ENCODE measurements at places on chromosomes 3 and 15. TPM values are rescaled to one million over a fixed set of nuclear protein-coding genes. Genes with fewer than 3 reads are reported as not detected.

GRCh38 chr3:28935146-28935545 is 345.7 kb upstream of the RBMS3 start:
- no peak for DNase-seq

DNA sequence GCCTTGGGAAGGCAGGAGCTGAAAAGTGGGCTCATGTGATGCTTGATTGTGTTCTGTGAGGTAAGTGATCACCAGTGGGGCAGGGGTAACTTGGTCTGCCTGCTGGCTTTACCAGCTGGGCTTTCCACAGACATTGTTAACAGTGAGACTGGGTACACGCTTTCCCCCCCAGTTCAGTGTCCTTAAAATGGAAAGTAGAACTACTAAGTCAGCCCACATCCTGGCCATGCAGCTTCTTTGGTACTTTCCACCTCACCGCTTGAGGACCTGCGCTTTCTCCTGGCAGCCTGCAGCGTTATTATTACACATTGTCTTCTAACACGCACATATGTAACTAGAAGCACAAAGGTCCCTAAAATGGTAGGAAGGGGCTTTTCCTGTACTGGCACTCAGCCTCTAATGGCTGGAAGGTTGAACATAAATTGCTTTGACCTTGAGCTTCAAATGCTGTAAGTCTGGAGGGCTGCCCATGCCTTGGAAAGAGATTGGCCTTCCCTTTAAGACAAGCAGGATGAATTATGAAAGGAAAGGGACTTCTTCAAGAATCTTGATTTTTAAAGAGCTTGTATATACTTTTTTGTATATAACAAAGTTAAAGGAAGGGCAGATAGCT is 216.1 kb upstream of the ROPN1 start:
- DNase-seq = no peak

GRCh38 chr15:26831951-26832350 is 34.9 kb upstream of the GABRA5 start:
- no peak for DNase-seq

GRCh38 chr15:56428821-56429458 is 36.0 kb downstream of the MNS1 start:
- no peak for DNase-seq

DNA sequence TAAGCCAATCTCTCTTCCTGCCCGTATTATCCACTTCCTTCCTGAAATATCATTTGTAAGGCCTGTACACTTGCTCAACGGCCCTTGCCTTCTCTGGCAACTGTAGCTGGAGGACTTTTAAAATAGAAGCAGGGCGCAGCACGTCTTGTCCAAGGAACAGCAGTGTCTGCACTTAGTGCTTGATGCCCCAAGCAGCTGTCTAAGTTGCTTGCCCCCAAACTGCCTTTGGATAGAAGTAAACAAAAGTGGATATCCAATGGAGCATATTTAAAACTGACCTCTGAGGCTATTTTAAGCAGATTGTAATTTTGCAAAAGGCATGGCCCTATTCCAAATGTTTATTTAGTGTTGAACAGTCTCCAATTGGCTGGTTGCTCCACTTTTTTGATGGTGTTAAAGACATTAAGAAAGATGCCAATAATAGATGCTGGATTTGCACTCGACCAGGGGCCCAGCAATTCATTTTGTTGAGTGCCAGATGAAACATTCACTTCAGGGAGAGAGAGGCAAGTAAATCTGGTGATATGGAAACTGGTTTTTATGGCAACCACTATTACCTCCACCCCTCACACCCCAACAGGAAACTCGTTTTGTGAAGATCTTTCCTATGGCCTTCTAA is 526.8 kb upstream of the TBL1XR1 start:
- peak; percentile 82 for DNase-seq

- DNase-seq = no peak
These were observed 91.0 kb downstream of the XRN1 start for GRCh38 chr3:142356818-142357217.

GRCh38 chr3:71966185-71966584 is 181.2 kb upstream of the PROK2 start:
- DNase-seq = no peak

- no peak for DNase-seq
These were observed 7.2 kb upstream of the SOX2 start for GRCh38 chr3:181704421-181705085.

DNA sequence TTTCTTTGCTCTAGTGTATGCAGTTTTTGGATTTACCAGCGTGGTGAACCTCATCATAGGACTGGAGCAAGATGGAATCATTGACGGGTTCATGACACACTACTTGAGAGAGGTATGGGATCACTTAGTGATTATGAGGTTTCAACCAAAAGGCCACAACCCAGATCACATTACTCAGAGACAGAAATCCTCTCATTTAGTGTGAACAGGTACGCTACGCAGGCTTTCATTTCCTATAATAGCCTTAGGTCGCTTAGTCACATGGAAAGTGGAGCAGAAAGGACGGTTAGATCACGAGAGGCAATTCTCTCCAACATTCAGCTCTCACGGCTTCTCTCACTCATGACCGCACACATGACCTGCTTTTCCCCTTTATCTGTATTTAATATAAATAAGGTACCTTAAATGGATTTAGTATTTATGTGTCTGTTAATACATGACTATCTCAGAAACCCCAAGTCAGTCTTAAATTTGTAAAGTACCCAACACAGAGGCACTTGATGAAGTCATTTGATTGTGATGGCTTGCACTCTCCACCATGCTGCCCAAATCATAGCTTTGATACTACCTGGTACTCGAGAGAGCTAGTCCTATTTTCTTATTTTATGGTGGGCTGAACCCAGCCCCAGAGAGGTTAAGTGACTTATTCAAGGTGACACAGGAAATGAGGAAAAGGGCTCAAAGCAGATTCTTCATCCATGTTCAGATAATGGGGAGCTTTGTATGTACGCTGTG is 8.6 kb downstream of the TM6SF1 start:
- no peak for DNase-seq

GRCh38 chr3:143507735-143508580 is 340.3 kb downstream of the SLC9A9 start:
- DNase-seq = no peak

GRCh38 chr3:117084277-117084676 is 374.7 kb downstream of the TUSC7 start:
- no peak for DNase-seq

DNA sequence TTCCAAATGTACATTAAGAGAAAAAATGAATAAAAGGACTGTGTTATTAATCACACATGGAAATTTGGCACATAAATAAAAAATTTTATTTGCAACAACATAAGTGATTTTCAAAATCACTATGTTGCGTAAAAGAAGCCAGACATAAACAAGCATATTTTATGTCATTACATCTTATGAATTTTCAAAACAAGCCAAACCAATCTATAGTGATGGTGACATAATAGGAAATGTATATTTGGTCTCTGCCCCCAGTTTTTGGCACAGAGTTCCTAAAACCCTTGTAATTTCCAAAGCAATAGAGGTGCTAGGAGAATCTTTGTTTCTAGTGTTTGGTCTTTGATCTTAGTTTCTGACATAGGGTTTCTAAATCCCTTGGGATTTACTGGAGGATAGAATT is 543.3 kb downstream of the ZBBX start:
- DNase-seq = no peak

DNA sequence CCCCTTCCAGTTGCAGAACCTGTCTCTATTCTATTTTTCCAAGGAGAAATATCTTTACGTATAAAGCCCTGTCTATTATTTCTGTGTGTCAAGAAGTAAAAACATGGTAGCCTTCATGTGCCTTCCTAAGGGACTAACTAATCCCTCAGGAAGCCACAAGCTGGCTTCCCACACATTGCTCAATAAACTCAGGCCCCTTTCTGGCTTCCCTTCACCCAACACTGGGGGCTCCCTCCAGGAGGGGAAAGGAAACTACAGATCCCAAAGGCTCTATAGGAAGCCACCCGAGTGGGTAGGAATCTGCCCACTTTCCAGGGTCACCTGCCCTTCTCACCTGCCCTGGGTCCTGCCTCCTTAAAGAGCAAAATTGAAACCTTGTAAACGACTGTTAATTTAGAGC is 4.6 kb downstream of the TLE3 start:
- no peak for DNase-seq

GRCh38 chr3:46187341-46187700 is 20.8 kb downstream of the CCR1 start:
- no peak for DNase-seq

GRCh38 chr3:111229301-111229700 is 157.7 kb downstream of the NECTIN3 start:
- no peak for DNase-seq

DNA sequence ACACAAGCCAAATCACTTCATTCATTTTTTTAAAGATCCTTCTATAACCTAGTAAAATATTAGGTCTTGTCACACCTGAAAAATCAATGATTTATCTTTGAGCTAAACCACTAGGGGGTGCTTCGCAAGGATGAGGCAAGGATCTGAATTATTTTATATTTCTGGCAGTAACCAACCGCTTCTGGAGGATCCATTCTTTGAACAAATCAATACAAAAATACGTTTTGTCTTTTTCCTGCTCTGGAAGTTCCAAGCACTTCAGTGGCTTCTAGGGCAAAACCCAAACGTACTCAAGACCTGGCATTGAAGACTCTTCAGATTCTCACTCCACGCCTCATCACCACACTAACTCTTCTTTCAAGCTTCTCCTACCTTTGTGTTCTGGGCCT is 486 bp downstream of the LSG1 start:
- no peak for DNase-seq

DNA sequence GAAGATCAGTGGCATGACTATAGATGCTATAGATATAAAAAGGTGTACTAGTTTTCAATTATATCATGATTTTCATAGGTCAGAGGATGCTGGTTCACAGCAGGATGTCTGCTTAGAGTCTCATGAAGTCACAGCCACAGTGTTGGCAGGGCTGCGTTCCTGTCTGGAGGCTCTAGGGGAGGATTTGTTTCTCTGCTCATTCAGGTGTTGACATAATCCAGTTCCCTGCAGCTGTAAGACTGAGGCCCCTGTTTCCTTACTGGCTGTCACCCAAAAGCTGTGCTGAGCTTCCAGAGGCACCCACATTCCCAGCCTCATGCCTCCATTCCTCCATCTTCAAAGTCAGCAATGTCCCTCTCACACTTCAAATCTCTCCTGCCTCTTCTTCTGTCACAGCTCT is 170.7 kb downstream of the OCA2 start:
- DNase-seq = no peak

DNA sequence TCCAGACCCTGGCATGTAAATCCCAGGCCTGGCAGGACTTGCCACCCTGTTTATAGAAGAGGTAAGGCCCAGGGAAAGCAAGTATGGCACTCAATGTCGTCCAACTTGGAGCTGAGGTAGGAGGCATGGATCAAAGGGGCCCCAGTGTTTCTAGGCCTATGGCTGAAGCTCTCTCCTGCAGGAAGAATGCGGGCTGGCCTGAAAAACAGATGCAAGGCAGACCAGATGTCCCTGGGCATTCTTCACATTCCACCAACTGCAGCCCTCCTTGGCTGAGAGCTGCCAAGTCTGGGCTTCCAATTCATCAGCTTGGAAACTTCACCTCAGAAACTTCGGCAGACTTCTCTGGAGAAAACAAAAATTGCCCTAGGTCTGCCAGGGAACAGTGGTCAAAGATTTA is 22.2 kb downstream of the MESD start:
- no peak for DNase-seq

GRCh38 chr3:10725067-10725466 is 91.0 kb upstream of the SLC6A11 start:
- DNase-seq = no peak

DNA sequence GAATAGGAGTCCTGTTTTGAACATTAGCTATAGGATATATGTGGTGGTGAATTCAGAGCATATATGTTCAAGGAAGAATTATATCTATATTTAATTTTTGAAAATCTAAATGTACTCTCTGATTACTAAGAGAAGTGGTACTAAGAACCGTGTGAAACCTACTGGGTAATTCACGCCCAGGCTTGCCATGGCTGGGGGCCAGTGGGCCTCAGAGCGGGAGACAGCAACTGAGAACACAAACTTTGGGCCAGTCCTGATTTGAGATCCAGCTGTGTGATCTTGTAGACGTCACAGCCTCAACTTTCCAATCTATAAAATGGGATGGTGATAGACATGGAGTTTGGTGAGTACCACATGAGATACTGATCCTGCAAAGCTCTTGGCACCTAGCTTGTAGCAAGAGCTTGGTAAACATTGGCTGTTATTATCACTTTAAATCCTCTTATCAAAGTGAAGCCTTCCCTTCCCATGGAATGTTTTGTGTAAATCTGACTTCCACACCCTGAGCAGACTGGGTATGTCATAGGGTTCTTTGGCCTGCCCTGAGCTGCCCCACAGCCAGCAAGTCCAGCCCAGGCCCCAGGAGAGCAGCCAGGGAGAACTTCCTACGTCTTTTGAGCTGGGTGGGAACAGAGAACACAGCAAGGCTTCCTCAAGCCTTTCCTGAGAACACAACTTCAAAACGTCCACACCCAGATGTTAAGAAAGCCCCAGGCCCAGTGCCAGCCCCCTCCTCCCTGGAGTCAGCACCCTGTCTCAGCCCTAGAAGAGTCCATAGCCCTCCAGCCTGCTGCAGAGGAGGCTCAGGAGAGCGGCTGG is 8.2 kb upstream of the PAQR5 start:
- DNase-seq = peak; percentile 77

DNA sequence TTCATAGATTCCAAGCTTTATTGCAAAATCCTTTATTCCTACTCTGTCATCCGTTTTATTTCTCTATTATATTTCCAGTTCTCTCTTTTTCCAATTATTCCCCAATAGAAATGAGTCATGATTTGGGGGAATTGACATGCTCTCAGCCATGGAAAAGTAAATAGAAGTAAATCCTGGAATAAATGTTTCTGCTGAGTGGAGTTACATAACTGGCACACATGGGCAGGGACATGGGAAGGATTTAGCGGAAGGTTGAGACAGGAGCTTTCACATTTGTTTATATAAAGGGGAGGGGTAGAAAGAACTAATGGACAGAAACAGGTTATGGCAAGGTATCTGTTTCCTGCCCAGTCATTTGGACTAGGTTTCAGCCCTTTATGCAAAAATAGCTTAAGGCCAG is 221.6 kb downstream of the PLOD2 start:
- DNase-seq = no peak

- no peak for DNase-seq
These were observed 240 bp downstream of the CFAP100 start for GRCh38 chr3:126394977-126395321.

DNA sequence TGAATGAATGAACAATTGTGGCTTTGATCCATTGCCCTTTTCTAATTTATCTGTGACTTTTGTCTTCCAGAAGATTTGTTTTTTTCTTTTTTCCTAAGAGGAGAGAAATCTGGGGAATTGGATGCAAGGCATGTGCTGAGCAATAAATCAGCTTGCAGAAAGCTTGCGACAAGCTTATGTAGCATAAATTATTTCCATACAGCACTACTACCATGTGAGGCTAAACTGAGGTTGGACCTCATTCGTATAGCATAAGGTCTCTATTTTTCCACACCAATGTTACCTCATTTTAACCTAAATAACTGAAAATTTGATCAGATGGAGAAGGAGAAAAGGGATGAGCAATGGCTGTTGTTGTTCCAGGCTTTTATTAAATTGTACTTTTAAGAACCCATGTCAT is 455.6 kb downstream of the TUSC7 start:
- no peak for DNase-seq

KLHL40 gene
- polyA plus RNA-seq = 0.26 TPM

EIF2B5 gene
- polyA plus RNA-seq = 24.3 TPM

CALML4 gene
- polyA plus RNA-seq = 29.9 TPM

ZNF620 gene
- 12.3 TPM for polyA plus RNA-seq

SEMA7A gene
- 0.54 TPM for polyA plus RNA-seq

HYAL3 gene
- 0.63 TPM for polyA plus RNA-seq

ECE2 gene
- not detected for polyA plus RNA-seq

SHF gene
- 12.7 TPM for polyA plus RNA-seq
